ENCODE measurements at places on chromosomes 3 and 15.

DNA sequence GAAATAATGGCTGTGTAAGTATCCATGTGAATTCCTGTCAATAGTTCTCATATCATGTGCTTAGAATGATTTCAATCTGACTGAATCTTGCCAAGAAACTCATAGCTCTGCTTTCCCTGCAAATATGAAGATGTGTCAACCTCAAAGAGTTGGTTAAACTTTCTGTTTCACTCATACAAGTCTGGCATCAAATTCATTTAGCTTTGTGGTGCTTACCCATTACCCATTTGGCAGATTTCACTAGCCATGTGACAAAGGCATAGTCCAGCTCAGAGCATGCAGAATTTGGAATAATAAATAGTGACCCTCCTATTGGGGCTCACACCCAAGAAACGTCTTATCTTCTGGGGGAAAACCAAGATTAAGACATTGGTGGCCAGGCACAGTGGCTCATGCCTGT, 256.6 kb upstream of the TPRG1 start:
- no peak for DNase-seq

DNA sequence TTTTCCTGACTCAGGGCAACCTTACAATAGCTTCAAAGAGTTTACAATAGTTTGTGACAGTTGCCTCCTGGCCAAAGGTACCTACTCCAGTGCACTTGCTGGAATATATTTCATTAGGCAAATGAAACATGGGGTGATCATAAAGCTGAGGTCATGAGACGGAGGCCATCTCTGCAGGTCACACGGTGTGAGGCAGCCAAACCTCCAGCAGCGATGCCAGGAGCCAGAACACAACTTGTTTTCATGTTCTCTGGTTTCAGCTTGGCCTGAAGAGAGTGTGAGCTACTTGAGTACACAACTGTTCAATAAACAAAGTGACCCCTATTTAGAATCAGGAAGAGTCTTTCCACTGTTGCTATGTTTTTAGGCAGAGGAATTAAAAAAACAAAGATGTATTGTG, 42.7 kb upstream of the PYGO1 start:
- DNase-seq = no peak

DNA sequence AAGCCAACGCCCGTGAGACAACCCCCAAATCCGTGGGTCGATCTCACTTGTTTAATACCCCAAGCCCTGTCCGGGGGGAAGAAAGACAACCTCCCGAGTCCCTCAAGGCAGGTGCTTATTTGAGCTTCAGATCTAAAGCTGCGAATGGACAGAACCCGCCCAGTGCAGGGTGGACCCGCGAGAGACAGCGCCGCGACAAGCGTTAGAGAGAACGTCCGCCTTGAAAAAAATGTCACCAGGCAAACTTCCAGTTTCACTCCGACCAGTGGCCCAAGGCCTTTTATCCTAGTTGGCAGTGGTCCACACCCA, 740 bp upstream of the OXSR1 start:
- DNase-seq = no peak

- DNase-seq = peak; percentile 79
These were observed at the start of gene COMMD4 for GRCh38 chr15:75335705-75336355. Gene COMMD4 (plus strand): TSS chr15:75336063. CDS start chr15:75336090, 27 bp downstream.

GRCh38 chr15:49293941-49294340, 123.9 kb downstream of the GALK2 start:
- DNase-seq = no peak

DNA sequence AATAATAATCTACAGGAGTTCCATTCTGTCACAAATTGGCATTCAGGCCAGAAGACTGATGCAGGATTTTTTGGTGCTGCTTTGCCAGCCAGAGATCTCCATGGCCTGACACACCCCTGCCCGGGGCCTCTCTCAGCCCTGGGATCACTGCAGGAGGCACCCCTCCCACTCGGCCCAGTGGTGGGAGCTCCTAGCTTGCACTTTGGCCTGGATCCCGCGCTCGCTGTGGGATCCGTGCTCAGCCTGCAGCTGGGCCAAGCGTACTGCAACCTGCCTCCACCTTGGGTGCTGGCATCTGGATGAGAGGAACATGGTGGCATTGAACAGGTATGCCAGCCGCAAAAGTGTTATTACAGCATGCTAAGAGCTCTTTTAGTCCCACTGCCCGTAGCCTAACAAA, 656.7 kb upstream of the CCDC54 start:
- no peak for DNase-seq

DNA sequence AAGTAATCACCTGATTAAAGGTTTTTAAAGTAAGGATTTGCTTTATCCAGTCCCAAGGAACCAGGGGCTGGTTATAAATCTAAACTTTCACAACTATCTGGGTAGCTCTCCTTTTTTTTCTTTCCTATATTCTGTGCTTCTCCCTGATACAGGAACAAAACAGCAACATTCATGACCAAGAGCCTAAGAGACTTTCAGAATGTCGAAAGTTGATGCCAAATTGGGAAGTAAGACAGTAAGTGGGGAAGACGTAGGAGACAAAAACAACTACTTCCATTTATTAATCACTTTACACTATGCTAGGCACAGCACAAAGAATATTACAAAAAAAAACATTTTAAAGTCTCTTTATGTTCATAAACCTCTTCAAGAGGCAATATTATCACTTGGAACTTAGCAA, 211.6 kb downstream of the MAGI1 start:
- no peak for DNase-seq

GRCh38 chr3:10518506-10519150, 13.2 kb upstream of the ATP2B2 start:
- DNase-seq = no peak

DNA sequence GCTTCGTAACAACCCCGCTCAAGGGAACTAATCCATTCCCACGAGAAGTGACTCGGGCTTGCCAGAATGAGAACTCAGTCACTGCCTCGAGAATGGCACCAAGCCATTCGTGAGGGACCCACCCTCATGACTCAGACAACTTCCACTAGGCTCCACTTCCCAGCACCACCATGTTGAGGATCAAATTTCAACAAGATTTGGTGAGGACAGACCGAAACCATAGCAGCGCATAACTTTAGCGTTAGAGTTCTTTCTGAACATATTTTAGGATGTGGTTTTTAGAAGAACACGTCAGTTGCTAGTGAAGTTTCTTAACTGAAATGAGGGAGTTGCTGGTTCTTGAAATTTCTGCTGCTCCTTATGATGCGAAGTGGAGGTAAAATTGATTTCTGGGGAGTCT, 13.5 kb downstream of the PTPRG start:
- DNase-seq = no peak

GRCh38 chr3:170476291-170476690, 57.6 kb downstream of the CLDN11 start:
- DNase-seq = no peak

GRCh38 chr3:115659253-115660220, 36.2 kb downstream of the GAP43 start:
- DNase-seq = no peak

GRCh38 chr3:69400683-69401082, 14.8 kb upstream of the FRMD4B start:
- DNase-seq = no peak

DNA sequence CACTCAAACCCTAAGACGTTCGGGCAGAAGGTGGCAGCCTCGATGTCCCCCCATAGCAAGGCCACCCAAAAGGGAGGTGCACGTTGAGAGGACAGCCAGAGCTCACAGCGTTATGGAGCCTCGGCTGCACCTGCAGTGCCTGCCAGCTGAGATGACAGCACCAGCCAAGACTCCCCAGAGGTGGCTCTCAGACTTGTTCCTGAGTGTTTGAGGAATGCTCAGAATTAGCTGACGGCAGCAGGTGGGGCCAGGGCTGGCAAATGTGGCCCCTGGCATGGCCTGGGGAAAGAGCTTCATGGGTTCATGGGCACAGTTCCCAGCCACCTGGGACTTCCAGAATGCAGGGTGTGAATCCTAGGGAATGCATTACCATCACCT, 177.8 kb downstream of the KLF13 start:
- no peak for DNase-seq

GRCh38 chr3:184639351-184639750, 72.5 kb downstream of the MAGEF1 start:
- DNase-seq = no peak

DNA sequence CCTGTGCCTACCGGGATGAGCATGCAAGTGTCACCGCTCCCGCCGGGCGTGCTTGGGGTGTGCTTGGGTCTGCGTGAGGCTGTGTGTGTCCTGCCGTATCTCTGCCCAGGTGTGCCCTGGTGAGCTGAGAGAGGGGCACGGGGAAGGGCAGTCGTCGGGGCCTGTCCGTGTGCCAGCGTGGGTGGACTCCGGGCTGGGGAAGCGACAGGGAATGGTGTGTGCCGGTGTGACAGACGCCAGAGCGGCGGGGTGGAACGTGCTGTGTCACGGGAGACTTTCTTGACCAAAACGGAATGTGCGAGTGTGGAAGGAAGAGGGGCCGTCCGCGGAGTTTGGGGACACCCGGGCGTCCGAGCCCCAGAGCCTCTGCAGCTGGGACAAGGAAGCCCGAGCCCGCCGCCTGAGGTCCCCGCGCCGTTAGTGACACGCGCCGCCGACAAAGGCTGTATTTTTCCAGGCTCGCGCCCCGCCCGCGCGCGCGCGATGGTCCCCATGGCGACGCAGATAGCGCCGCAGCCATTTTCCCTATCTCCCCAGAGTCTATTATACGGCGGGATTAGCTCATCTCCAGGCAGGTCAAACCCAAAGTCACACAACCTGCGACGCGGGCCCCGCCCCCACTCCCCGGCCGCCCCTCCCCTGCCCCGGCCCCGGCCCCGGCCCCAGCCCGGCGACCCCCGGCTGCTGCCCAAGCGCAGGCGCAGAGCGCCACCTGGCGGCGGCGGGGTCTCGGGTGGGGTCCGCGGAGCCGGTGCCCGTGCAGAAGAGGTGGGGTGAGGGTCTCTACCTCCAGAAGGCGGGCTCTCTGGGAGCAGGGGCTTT, 4.5 kb upstream of the GATA2 start:
- peak; percentile 70 for DNase-seq

- DNase-seq = no peak
These were observed 18.5 kb downstream of the GORASP1 start for GRCh38 chr3:39088889-39089288.

DNA sequence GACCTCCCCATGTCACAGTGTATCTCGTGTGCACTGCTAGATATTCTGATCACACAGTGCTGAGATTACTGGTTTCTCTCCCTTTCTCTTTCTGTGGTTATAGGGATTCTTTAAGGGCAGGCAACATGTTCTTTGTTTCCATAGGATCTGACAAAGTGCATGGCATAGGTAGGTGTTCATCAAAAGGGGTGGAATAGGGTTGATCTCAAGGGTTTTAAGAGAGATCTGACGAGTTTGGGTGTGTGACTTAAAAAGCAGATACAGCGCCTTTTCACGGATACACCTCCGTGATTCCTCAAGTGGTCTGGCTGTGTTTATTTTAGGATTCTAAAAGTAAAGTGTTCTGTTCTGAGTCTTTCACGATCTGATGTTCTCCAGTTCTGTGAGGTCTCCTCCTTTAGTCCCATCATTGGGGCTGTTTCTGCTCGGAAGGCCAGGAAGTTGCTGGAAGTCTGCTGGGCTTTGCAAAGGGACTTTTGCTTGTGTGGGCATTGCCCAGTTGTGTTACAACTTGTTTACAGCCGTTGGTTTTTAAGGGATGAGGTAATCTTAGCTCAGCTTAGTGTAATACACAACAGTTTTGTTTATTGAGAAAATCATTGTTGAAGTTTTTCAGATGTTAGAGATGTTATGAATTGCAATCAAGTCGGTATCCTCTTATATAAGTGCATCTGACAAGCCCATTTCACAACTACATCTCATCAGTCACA, 34.8 kb downstream of the IGF1R start:
- DNase-seq = no peak

- no peak for DNase-seq
These were observed 124.4 kb downstream of the PDZRN3 start for GRCh38 chr3:73500321-73500720.

DNA sequence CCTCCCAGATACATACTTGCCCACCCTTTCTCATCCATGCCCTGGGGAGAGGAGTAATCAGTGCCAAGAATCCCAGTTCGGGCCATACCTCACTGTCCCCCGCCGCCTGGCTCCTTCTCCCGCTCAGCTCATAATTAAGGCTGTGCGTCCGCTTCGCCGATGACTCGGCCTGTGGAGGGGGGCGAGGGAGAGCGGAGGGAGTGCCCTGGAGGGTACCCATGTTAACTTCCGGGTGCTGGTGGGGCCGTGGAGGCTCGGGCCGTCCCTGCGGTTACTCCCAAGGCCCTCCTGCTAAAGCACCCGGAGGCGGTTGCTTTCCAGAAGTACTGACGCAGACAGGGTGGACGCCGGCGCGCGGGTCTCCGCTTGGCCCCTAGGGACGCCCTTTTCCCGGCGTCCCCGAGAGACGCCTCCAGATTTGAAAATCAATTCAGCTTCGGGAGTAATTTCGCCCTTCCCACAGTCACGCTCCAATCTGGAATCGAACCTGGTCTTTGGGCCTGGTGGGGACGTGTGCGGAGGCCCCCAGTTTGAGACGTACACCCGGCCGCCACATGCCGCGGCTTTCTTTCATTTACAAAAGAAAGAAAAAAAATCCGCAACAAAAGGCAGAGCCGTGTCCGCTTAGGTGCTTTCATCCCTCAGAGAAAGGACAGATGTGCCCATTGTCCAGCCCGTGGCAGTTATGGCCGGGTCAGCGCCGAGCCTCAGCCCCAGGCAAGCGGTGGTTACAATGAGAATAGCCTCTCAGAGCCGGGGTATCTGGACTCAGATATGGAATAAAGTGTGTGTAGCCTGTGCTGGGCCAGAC, 1.0 kb upstream of the ONECUT1 start:
- DNase-seq = no peak

DNA sequence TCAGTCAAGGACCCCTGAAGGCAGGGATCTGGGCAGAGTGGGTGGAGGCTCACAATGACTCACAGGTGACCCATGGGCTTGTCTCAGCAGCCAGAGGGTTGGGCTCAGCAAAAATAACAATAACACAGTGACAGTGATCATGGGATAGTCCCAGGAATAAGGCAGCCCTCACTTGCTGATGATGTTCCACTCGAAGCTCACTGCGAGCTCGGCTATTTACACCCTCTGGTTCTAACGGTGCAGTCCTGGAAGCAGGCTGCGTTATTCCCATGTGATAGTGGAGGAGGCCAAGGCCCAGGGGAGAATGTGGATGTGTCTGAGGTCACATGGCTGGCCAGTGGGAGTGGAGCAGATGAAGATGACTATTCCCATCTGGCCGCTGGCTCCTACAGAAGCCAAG, 16.2 kb downstream of the CCDC33 start:
- DNase-seq = no peak

DNA sequence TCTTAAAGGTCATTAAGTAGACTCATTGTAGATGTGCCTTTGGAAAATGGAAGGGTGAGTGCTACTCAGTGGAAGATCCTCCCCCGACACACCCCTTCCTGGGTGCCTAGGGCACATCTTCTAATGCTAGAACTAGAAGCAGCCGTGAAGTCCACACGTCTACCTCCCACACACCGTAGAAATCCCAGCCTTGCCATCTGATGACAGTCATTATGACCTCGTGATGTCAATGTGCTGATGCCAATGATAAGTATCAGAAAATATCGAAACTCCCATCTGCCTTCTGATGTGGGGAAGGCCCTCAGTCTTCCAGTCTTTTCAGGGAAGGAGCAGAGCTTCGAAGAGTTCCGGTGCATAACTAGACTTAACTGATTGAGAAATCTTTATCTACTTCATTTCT, 282.1 kb upstream of the ROPN1 start:
- no peak for DNase-seq

DNA sequence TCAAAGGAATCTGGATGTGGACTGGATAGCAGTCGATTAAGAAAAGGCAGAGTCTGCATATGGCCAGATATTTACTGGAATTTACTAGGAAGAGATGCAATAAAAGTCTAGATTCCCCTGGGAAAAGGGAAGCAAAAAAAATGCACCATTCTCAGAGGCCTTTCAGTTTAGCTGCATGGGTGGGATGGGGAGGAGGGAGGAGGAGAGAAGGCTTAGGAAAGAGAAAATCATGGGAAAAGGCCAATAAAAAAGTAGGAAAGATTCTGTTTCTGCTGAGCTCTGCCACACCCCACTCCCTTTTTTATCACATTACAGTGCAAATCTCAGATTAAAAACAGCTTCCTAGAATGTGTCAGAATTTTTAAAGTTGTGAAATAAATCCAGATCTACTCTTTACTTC, 103.6 kb downstream of the ADAMTS9 start:
- no peak for DNase-seq

All from activated T-cell treated with anti-CD3 and anti-CD28 coated beads for 48 hours (primary cell).